ENCODE measurements at places on chromosomes 3 and 15. TPM values are rescaled to one million over a fixed set of nuclear protein-coding genes. Genes with fewer than 3 reads are reported as not detected.

Gene NEK10
- polyA plus RNA-seq: 0.09 TPM

Gene CDCP1
- polyA plus RNA-seq: 0.34 TPM

Gene RPL14
- polyA plus RNA-seq: 1,861 TPM

Gene TRANK1
- polyA plus RNA-seq: 2.9 TPM

Gene TRIM42
- polyA plus RNA-seq: not detected

Data from adipose tissue (tissue), 3 donors.